ENCODE measurements at places on chromosomes 16 and 17. TPM values are rescaled to one million over a fixed set of nuclear protein-coding genes. Genes with fewer than 3 reads are reported as not detected.

- no peak for DNase-seq
Measured at GRCh38 chr17:76107509-76107908, 3.9 kb upstream of the EXOC7 start.

Gene ABCA3
- polyA plus RNA-seq: 1.8 TPM

- DNase-seq: no peak
Measured at GRCh38 chr16:50059669-50060068, 6.1 kb upstream of the HEATR3 start.

- no peak for DNase-seq
Measured at GRCh38 chr17:17636272-17636885, 44.9 kb upstream of the PEMT start.

- DNase-seq: no peak
Measured at GRCh38 chr16:85395207-85395912, 217.8 kb upstream of the GSE1 start.

- no peak for DNase-seq
Measured at GRCh38 chr16:79721270-79721669, 120.7 kb upstream of the MAF start.

DNA sequence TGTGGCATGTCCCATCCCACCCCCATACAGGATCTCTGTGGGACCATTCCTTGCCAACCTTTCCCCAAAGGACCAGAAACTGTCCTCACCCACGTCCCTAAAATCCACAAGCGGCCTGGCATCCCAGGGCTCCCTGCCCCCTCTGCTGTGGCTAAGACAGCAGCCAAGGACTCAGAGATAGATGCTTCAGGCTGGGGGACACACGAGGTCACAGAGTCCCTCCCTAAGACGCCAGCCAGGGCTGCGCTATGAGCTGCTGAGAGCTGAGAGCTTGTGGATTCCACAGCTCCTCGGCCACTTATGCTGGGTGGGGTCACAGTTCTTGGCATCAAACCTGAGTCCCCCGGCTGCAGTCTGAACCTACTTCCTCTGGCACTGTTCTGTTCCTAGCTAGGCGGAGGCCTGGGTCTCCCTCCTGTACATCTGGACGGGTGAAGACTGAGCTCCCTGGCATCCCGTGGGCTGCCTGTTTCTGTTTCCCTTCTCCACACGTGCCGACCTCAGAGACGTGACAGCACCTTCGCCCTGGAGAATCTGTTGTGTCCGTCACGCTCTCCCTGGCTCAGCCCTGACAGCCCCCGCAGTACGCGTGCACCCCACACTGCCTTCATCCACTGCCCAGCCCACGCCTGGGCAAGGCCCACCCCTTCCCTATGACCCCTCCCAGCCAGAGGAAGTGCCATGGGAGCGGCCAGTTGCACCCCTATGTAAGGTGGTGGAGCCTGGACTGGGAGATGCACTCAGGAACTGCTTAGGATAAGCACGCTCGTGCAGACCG lies 61.2 kb downstream of the ENGASE start:
- no peak for DNase-seq

DNA sequence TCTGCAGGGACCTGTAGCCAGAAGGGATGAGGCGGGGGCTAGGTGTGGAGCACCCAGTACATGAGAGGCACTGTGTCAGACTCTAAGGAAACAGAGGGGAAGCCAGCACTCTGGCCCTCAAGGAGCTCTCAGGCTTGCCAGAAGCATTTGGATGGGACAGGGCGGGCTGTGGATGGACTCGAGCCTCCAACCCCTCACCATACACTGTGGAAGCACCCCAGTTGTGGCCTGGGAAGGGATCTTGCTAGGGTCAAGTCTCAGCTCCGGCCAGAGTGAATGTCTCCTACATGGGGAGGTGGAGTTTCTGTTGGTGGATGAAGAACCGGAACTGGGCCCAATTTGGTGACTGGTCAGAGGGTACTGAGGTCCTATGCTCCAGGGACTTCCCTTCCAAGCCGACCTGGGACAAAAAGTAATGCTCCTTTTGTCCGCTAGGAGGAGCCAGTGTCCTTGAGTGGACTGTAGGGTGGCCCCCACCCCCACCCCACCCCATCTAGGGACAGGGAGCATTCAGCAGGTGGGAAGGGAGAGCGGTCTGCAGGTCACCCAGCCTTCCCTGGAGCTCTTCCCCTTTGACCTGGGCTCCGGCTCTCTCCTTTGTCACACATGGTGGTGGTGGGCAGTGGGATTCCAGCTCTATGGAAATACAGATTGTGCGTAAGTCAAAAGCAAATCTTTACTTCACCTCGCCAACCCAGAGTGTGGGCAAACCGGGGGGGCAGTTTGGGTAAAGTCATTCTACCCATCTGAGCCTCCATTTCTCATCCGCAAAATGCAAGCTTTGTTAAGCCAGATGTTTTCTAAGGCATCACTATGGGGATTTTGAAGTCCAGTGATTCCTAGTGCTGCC lies 20.4 kb upstream of the PHB1 start:
- DNase-seq: peak; percentile 85

GRCh38 chr16:19991614-19992013 lies 82.1 kb downstream of the GPR139 start:
- peak; percentile 41 for DNase-seq

Gene CENPT
- polyA plus RNA-seq: 59.2 TPM

Gene KRT36
- not detected for polyA plus RNA-seq

- no peak for DNase-seq
Measured at GRCh38 chr16:57537194-57537505, 779 bp upstream of the CCDC102A start.

DNA sequence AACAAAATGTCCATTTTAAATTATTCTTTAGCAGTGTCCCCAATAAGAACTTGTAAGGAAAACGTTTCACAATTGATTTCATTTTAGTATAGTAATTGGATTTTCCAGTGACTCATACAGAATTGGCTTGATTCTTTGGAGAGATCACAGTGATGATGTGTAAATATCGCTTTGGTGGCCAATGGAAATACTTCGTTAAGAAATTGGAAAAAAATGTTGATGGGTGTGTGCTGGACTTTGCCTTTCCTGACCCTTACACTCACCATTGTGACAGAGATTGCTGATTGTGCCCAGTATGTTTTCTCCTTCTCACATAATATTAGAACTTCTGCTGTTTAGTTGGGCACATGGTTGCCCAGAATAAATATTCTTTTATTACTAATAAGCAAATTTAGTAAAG lies 7.4 kb upstream of the EFCAB13 start:
- no peak for DNase-seq

DNA sequence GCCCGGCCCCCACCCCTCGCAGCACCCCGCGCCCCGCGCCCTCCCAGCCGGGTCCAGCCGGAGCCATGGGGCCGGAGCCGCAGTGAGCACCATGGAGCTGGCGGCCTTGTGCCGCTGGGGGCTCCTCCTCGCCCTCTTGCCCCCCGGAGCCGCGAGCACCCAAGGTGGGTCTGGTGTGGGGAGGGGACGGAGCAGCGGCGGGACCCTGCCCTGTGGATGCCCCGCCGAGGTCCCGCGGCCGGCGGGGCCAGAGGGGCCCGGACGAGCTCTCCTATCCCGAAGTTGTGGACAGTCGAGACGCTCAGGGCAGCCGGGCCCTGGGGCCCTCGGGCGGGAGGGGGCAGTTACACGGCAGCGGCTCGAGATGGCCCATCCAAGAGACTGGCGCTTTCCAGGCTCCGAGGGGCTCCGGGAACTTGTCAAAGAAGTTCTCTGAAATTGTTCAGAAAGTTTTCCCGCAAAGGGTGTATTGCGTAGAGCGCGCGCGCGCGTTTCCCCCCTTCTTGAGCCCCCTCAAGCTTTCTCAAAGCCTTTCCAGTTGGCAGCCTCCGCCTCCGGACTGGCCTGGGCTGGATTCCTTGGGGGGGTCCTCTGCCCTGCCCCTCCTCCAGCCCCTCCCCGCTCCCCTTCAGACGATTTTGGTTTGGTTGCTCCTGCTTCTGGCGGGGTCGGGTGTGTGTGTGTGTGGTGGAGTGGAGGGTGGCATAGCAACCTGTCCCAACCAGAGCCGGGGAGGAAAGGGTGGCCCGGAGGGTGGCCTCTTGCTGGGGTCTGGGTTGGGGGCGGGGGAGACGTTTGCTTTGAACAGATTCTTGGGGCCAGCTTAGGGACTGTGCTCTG lies 504 bp downstream of the ERBB2 start:
- DNase-seq: peak; percentile 54

- peak; percentile 53 for DNase-seq
Measured at GRCh38 chr17:63997341-63998048, 656 bp upstream of the PRR29 start.

Gene TTYH2
- polyA plus RNA-seq: 1.4 TPM

DNA sequence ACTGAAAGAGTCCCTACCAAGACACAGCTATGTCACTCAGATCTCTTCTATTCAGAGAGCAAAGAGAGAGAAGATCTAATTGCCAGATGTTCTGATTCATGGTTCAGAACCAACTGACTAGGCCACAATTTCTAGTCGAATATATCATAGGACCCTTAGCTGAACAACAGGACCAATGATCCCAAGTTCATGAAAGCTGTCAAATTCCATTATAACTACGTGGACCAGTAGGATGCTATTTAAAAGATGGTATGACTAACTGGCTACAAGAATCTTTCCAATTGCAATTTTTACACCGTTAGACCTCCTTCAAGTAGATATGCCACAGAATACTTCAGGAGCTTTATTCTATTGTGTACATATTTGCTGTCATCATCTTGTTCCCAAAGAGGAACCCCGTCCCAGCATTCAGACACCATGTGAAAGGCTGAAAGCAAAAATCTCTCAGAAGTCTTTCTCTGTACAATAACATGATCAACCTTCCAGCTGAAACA lies 26.0 kb downstream of the DCUN1D3 start:
- DNase-seq: no peak

GRCh38 chr17:72635034-72635635 lies 457.4 kb downstream of the SLC39A11 start:
- no peak for DNase-seq

DNA sequence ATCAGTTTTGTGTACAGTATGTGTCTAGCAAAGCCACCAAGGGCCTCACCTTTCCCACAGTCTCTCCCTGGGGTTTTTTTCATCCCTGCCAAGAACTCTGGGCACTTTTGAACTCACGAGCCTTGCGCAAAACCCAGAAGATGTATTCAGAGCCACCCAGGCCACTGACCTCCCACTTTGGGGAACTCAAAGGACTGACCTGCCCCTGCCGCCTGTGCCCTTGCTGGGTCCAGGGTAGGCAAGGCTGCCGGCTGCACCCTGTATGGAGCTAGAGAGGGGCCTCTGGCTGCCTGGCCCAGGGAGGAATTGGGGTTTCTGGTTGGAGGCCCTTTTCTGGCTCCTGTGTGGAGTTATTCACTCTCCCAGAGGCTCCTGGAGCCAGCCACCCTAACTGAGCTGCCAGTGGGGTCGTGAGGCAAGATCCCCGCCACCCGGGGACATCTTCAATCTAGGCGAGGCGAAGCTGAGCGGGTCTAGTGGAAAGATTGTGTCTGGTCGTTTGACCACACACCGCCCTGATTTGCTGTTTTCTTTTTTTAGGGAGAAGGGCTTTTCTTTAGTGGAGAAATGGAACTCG lies 1.9 kb downstream of the CDK5R1 start:
- no peak for DNase-seq
